T-helper 22 cell (primary cell): ENCODE measurements at places on chromosomes 5 and 9.

- DNase-seq = no peak
Measured at GRCh38 chr9:2299156-2299842, 284.2 kb downstream of the SMARCA2 start.

DNA sequence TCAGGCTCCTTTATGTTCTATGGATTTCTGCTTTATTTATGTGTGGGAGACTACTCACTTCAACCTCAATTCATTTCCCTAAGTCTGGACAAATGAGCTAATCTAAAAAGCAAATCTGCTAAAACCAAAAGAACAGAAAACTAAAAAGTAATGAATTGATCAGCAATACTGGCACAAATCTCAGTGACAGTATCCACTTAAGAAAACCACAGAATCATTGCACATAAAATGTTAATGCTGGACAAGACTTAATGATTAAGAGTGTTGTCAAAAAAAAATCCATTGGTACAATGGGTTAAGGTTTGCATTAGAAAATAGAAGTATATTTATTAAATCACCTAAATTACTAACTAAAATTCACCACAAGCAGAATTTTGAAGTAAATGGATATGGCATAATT, 147.6 kb downstream of the EDIL3 start:
- no peak for DNase-seq

GRCh38 chr5:52469420-52469819, 318.3 kb upstream of the ITGA1 start:
- no peak for DNase-seq

DNA sequence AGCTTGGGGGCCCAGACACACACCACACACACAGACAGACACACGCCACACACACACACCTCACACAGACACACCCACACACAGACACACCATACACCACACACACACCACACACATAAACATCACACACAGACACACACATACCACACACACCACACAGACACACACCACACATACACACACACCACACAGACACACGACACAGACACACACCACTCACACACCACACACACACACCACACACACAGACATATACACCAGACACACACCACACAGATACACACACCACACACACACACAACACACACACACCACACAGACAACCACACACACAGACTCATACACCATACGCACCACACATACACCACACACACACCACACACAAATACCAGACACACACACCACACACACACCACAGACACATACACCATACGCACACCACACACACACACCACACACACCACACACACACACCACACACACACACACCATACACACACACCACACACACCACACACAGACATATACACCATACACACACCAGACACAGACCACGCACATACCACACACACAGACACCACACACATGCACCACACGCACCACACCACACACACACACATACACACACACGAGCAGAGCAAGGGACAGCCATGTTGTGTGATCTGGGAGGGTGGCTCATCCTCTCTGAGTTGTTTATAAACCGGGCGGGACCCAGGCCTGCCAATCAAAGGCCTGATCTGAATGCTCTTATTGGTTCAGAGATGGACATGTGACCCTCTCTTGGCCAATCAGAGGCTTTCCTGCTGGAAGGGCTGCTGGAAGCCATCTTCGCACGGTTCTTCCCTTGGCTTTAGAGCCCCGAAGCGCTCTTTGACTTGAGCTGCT, 148.3 kb downstream of the GAPVD1 start:
- DNase-seq = no peak

- DNase-seq = no peak
Measured at GRCh38 chr9:82570226-82570625, 492.7 kb downstream of the RASEF start.

DNA sequence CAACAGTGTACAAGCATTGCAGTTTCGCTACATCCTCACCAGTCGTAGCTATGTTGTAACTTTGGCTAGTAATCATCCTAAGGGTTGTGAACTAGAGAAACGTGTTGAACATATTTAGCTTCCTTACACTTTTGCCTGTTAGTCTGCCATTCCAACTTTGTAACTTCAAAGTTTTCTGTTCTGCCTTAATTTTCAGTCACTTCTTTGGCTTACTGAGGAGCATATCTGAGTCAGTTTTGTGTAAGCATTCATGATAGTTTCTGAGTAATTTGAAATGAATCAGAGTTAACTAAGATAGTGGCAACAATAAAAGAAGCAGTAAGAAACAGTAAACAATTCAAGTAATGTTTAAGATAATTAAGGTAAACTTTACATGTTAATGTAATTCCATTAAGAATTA, 58.9 kb upstream of the MCCC2 start:
- DNase-seq = no peak

GRCh38 chr5:43007246-43007910, 32.7 kb downstream of the ANXA2R start:
- peak; percentile 63 for DNase-seq

GRCh38 chr9:108550106-108550505, 305.7 kb downstream of the ACTL7B start:
- DNase-seq = no peak

DNA sequence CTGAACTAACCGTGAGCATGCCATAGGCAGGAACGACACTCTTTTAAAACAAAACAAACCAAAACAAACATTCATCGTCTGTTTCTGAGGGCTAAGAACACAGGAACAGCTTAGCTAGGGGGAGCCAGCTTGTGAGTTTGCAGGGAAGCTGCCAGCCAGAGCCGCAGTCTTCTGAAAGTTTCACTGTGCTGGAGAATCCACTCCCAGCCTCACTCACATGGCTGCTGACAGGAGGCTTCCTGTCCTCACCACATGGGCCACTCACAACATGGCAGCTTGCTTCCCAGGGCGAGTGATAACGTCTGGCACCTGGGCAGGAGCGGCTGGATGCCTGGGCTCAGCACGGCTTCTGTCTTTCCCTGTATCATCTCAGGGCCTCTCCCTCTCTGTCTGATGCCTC, 275.2 kb downstream of the MSX2 start:
- no peak for DNase-seq

DNA sequence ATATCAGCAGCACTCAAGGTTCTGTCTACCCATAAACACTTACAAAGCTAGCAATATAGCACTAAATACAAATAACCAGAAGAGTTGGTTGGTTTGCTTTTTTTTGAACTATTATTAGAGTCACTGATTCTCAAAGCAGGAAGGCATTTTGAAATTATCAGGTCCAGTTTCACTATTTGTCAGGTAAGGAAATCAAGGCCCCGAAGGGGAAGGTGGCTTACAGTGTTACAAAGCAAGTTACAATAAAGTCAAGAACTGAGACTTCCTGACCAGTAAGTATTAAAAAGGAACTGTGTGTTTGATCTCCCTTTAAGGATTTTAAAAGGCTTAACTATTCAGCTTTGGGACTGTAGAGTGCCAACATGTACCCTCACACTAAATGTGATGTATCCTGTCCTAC, 10.8 kb downstream of the C5orf15 start:
- no peak for DNase-seq

DNA sequence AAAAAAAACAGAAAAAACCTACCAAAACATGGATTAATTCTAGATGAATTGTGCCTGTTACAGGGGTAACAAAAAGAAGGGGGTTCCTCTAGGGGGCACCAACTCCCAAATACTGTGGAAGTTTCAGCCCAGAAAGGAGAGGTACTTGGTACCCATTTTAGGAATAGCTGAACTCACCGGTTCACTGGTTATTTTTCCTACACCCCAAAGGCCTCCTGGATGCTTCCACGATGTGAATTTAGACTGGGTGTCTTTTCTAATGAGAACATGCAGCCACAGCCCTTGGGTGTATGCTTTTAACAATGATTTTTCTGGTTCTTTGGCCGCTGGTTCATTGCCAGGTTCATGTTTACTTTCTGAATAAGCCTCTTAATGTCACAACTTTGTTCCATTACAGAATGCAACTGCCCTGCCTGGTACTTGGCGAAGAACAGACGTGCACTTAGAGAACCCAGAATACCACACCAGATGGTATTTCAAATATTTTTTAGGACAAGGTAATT, 46.7 kb downstream of the GARNL3 start:
- DNase-seq = no peak

DNA sequence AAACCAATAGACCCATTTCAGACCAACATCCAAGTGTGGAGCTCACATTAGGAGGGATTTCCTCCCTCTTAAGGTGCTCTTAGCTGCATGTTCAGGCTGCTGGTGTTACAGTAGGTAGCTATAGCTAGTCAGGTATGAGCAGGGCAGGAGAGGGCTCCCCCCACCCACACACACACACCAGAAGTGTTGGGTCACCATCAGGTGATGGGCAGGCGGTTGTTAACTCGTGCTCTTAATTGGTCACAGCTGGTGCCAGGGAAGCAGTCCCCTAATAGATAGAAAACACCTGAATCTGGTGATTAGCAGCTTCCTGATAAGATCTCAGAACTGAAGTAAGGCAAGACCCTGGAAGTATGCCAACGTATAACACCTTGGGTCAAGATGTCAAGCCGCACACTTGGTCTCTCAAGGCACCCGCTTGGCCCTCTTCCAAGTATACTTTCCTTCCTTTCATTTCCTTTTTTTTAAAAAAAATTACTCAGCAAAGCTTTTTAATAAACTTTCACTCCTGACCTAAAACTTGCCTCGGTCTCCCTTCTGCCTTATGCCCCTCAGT, 532.4 kb downstream of the DNAH5 start:
- no peak for DNase-seq

- no peak for DNase-seq
Measured at GRCh38 chr9:3906437-3907213, 380.8 kb upstream of the RFX3 start.

GRCh38 chr9:136572003-136572827, 26.4 kb upstream of the NOTCH1 start:
- no peak for DNase-seq

DNA sequence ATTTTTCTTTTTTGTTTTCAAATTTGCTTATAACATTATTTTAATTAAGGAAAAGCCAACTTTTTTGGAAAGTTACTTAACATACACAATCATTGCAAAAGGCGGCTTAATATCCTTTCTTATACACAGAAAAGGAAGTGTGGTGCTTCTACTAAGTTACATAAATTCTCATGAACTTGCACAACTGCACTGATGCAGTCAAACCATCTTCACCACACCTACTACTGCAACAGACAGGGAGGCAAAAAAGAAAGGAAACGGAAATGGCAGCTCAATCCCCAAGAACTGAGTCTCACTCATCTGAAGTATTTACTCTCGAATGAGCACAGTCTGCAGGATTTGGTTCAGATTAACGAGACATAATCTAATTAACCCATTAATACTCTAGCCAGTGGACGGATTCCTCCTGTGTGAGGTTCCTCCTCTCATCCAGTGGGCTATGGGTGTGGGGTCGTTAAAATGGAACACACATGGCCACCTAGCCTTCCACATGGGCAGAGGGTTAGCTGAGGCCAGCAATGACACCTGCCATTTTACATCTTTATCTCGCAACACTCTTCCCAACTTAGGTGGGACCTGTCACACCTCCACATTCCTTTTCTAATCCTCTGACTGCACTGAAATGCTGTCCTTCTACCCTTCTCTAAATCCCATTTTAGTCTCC, 30.0 kb downstream of the GOLM1 start:
- DNase-seq = no peak

DNA sequence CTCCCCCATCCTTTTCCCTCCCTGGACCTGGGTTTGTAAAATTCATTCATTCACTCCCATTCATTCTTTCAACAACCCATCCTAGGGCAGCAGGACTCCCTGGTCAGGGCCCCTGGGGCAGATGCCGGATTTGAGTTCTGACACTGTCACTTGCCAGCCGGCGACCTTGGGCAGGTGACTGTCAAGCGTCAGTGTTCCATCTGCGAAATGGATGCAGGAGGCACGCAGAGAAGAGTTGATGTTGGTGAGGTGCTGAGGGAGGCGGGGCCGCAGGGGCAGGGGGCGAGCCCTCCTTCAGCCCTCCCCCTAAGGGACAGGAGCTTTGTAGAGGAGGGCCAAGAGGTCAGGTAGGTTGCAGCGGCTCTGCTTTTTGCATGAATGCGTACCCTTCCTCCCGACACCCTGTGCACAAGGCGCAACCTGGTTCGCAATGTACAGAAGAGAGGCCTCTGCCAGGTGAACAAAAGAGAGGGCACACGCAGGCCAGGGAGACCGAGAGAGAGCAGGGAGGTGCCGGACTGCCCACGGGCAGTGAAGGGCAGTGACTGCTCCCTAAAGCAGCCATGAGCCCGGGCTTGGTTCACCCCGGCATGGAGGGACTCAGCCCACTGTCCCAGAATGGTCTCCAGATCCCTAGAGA, 128.1 kb downstream of the BARX1 start:
- DNase-seq = no peak

- DNase-seq = no peak
Measured at GRCh38 chr9:14209399-14210345, 104.3 kb downstream of the NFIB start.

DNA sequence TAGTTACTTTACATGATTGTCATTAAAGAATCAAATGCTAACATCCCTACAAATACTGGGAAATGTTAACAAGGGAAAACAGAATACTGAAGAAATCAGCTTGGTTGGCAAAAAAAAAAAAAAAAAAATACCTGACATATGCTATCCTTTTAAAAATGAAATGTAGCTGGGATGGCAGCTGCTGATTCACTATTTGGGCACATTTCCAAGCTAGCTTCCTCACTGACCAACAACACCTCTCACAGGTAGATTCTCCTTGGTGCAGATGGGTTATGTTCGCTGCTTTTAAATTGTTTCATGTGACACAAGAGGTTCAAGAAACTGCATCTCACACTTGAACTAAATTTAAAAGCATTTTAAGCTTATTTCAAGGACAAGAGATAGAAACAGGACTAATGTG, 6.1 kb upstream of the PRUNE2 start:
- no peak for DNase-seq

GRCh38 chr9:5714501-5715401, 85.8 kb downstream of the RIC1 start:
- no peak for DNase-seq

DNA sequence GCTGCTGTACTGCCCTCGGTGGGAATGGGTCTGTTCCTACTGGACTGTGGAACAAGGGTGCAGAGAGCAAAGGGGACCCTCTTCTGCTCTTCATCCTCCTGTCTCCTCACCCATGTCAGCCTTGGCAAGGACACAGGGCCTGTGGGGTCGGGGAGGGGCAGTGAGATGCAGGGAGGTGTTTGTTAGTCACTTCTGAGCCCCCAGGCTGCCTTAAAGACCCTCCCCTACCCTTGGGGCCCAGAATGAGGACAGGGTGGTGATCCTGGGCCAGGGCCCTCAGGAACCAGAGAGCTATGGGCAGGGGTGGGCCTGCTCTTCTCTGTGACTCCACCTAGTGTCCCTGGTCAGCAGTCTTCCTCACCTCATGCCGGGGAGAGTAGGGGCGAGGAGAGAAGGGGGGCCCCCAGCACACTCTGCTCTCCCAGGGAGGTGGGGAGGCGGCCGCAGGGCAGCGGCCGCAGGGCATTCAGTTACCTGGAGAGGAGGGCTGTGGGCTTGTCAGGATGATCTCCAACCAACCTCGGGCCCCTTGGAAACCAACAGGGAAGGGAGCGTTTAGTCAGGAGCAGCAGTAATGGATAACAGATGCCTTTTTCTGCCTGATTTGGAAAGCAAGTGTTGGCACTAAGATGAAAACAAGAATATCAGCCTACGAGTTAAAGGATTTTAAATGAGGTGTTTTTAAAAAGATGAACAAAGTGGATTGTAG, 62.0 kb upstream of the GARNL3 start:
- DNase-seq = no peak

GRCh38 chr5:157252711-157253465, 13.0 kb upstream of the CYFIP2 start:
- DNase-seq = peak; percentile 53
